Lower leg skin (tissue), 4 donors: ENCODE measurements at places on chromosomes 5 and 9.

GRCh38 chr5:53323943-53324642 is 156.3 kb upstream of the FST start:
- DNase-seq = no peak

DNA sequence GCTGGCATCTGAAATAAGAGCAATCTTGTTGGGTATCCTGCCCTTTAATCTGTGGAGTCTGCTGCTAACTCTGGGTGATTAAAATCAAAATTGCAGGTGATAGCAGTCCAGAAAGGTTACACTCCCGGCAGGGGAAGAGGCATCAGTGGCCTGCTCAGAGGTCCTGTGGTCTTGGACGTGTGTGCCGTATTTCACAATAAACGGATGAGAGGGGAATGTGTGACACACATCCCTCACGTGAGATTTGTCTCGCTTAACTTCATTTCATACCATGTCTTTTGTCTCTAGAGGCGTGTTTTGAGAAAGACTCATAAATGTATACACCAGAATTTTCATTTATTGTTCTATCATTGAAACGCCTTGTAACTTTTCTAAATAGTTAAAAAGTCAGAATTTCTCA is 36.6 kb downstream of the FAM240B start:
- no peak for DNase-seq

DNA sequence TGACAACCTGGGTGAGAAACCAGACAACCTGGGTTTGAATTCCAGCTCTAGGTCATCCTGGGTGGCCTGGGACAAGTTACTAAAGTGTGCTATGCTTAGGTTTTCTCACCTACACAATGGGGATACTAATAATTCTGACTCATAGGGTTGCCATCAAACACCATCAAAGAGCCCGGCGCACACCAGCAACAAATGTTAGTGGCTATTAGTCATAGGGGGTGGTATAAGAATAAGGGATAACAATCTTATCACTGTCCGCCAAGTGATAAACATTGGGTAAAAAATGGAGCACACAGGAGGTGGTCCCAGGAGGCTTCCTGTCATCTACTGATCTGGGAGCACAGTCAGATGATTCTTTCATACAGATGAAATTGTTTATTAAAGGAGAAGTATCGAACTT is 61.4 kb upstream of the AFAP1L1 start:
- DNase-seq = no peak

- DNase-seq = no peak
Observed at GRCh38 chr5:72790186-72790585, 26.3 kb upstream of the TNPO1 start.

GRCh38 chr9:29773676-29774075 is 2200.4 kb upstream of the C9orf72 start:
- no peak for DNase-seq

DNA sequence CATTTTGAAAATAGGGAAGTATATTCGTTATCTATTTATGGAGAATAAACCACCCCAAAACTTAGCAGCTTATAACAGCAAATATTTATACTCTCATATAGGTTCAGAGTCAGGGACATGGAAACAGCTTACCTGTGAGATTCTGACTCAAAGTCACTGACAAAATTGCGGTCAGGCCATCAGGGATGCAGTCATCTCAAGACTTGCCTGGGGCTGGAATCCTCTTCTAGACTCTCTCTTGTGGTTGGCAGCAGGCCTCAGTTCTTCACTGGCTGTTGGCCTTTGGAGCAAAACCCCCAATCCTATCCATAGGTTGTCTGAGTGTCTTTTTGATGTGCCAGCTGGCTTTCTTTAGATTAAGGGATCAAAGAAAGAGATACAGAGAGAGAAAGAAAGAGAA is 275.6 kb downstream of the SEC61B start:
- no peak for DNase-seq

DNA sequence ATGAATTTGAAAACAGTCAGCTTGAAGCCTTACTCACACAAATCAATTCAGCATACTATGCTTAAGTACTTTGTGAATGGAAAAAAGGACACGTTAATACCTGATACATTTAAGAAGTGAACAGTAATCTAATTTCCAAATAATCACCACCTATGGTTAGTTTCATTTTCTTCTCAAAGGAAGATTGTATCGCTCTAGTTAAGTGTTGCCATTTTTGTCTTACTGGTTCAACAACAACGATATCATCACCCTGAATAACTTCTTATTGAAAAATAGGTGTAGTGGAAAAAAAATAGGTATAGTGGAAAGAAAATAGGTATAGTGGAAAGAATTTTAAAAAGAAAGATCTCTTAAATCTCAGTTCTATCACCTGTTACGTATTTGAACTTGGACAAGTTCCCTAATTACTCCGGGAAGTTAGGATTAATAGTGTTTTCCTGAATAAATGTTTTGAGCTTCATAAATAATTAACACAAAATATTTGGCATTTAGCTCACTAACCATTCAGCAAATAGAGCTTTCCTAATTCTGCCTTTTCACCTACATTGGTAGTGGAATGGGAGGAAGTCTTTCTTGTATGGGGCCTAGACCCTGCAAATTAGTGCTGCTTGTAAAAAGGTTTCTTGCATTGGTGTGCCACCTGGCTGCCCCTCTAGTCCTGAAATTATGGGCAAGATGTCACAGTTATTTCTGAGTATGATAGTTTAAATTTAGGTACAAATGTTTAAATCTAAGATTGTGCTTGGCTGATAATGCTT is 502.6 kb upstream of the NMUR2 start:
- no peak for DNase-seq

GRCh38 chr9:107638521-107639310 is 149.1 kb upstream of the KLF4 start:
- DNase-seq = peak; percentile 76

GRCh38 chr5:138616508-138616907 is 41.3 kb upstream of the HSPA9 start:
- DNase-seq = no peak

- DNase-seq = no peak
Observed at GRCh38 chr5:851076-851475, 290 bp upstream of the ZDHHC11 start.

- no peak for DNase-seq
Observed at GRCh38 chr5:86228147-86228546, 389.6 kb upstream of the COX7C start.

GRCh38 chr5:27315363-27316270 is 277.2 kb upstream of the CDH9 start:
- no peak for DNase-seq

DNA sequence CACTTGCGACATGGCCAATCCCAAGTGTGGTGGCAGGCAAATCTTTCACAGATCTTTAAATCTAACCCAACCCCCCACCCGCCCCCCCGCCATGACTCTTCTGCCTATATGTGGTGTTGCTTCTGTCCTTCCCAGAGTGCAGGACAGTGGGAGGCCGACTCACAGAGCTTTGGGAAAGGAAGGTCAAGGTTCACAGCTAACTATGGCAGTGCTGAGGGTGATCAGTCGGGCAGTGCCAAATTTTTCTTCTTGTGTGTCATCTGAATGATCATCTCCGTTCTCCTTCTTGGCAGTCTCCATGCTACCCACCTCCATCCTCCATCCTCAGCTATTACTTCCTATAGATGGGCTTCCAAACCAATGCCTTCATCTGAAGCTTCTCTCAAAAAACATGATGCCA is 129.0 kb upstream of the NFIB start:
- DNase-seq = no peak

DNA sequence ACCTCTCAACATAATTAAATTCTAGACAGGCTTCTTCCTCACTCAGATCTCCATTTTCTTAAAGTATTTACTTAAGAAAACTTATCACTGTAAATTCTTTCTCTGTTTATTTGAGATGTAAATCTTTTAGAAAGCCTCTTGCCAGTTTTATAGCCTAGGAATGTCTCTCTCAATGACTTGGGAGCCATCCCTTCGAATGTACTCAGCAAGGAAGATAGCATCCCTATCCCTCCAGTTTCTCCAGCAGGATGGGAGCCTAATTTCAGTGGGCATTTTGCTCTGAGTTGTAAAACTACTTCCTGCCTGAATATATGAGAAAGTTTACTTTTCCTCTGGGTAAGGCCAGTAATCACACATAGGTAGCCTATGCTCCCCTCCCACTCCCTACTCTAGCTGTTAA is 558.5 kb upstream of the ARRDC3 start:
- no peak for DNase-seq

DNA sequence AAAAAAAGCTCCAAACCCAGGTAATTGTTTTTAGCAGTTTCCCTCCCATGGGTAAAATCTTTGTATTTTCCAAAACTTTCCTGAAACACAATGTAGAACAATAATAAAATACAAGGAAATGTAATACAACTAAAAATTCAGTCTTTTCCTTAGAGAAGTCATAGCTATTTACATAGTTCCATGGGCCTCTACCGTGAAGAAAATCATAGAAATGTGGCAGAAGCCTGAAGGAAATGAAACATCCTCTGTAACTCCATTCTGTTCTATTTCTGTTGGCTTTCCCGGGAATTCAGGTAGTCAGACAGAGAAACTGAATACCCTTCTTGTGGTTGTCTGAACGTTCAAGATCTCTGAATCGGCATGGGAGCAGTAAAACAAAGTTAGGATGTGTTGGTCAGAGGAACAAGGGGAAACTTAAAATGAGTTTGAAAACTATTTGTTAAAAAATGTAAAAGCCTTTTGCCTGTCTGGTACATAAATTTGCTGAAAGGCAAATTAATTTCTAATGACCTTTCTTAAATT is 202.4 kb upstream of the ZNF608 start:
- DNase-seq = no peak

- DNase-seq = no peak
Observed at GRCh38 chr5:123269851-123270250, 153.4 kb downstream of the CEP120 start.

- DNase-seq = no peak
Observed at GRCh38 chr5:141840280-141840812, 37.9 kb downstream of the PCDH1 start.

- DNase-seq = no peak
Observed at GRCh38 chr9:130090915-130091314, 37.2 kb downstream of the GPR107 start.

GRCh38 chr9:122179054-122179689 is 19.5 kb downstream of the MORN5 start:
- DNase-seq = no peak

DNA sequence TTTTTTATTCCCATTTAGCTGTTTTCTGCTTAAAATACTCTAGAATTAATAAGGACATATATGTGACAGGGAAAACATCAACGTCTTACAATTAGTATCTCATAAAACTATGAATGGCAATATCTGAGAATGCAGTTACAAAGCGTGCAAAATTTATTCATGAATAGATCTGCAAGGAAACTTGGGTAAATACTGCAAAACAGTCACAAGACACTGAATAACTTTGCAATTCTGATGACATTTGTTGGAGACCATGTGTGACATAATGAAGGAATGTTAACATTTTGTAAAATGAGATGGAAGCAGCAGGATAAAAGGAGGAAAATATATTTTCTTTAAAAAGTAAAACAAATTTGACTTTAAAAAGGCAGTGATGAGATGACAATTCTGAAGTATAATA is 480.9 kb upstream of the SEMA6A start:
- no peak for DNase-seq

GRCh38 chr5:73698011-73698410 is 72.0 kb downstream of the ARHGEF28 start:
- DNase-seq = no peak

GRCh38 chr5:107157809-107158208 is 512.9 kb downstream of the EFNA5 start:
- DNase-seq = no peak

DNA sequence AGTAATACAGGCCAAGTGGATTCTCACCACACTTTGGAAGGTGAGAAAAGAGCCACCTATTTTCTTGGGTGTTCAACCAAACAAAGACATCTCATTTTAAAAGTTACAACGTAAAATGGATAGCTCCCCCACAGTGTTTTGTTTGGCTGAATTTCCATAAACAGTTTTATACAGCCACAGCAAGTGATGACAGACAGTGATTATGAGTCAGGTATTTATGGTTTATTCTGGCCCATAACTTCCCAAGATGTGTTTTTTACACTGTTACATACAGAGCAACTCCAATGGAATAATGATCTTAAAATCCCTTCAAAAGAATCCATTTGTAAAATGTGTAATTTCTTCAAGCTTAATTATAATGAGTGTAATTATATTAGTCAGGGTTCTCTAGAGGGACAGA is 421.3 kb downstream of the TLE1 start:
- DNase-seq = no peak

- peak; percentile 93 for DNase-seq
Observed at GRCh38 chr9:91419222-91420191, 4.1 kb downstream of the NFIL3 start.

- no peak for DNase-seq
Observed at GRCh38 chr5:172907657-172908056, 51.6 kb upstream of the RPL26L1 start.

- no peak for DNase-seq
Observed at GRCh38 chr9:34651321-34651720, 664 bp upstream of the IL11RA start.

DNA sequence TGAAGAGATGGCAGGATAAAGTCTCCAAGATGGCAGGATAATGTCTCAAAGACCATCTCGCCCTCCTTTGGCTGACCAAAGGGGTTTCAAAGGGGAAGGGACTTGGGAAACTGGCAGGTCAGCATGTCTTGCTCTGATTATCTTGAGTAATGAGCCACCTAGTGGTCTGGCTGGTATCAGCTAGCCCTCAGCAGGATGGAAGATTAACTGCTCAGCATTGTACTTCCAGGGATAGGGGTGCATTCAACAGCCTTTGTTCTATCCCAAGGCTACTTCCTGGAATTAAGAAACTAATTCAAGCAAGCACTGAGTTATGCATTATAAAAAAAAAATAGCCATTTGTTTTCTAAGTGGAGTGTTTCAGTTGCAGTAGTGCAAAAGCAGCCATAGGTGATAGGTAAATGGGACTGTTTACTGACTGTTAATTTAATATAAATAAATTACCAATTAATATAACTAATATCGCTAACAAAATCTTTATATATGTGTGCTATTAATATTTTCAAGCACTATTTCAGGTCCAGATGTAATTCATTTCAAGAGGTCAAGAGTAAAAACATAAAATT is 555.5 kb downstream of the CDH9 start:
- DNase-seq = no peak

GRCh38 chr9:96217754-96218693 is 84.0 kb downstream of the HSD17B3 start:
- peak; percentile 94 for DNase-seq

DNA sequence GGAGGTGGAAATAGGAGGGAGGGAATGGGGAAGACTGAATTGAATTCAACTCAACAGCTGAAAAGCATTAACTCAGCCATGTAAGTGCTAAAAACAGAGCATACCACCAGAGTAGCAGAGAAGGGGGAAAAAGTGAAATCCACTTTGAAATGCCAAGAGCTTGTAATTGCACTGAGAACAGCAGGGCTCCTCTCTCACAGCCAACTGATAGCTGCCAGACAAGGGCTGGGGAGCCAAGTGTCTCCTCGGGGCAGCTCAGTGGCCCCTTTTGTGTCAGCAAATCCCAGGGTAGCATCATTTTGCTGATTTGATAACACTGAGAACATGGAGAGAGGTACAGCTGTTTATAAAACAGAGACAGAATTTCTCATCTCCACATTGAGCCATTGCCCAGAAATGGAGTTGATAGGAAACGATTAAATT is 182.5 kb downstream of the FRMD3 start:
- DNase-seq = no peak

- no peak for DNase-seq
Observed at GRCh38 chr5:31770998-31771397, 132.1 kb downstream of the PDZD2 start.

GRCh38 chr5:107474361-107474715 is 196.4 kb downstream of the EFNA5 start:
- DNase-seq = no peak
